ENCODE measurements at places on chromosomes 3 and 15.

GRCh38 chr15:80536231-80536630, 132.0 kb downstream of the ARNT2 start:
- DNase-seq: no peak

DNA sequence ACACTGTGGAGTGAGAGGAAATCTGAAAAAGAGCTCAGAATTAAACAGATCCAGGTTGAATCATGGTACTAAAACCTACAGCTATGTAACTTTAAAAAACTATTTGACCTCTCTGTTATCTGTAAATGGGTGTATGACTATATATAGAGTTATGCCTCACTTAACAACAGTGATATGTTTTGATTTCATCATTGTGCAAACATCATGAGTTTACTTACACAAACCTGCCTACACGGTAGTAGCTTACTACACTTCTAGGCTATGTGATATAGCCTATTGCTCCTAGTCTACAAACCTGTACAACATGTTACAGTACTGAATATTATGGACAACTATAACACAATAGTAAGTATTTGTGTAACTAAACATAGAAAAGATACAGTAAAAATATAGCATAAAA, 191.6 kb upstream of the MEIS2 start:
- DNase-seq: no peak

GRCh38 chr3:20040548-20041196, 426 bp downstream of the KAT2B start:
- no peak for DNase-seq

DNA sequence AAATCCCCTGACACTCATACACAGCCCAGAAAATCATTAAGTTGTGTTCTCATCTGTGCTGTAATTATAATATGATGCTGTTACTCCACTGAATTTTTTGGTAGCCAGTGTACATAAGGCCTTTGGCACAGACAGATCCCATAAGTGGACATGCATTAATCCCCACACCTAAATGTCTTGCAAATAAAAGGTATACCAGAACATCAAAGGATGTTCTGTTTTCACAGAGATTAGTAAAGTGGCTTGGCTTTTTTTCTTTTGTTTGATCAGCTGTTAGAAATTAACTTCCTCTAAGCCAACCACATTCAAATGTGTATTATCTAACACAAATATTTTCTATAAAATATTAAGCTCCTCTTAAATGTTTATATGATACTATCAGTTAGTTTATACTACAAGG, 2.7 kb downstream of the SST start:
- no peak for DNase-seq

DNA sequence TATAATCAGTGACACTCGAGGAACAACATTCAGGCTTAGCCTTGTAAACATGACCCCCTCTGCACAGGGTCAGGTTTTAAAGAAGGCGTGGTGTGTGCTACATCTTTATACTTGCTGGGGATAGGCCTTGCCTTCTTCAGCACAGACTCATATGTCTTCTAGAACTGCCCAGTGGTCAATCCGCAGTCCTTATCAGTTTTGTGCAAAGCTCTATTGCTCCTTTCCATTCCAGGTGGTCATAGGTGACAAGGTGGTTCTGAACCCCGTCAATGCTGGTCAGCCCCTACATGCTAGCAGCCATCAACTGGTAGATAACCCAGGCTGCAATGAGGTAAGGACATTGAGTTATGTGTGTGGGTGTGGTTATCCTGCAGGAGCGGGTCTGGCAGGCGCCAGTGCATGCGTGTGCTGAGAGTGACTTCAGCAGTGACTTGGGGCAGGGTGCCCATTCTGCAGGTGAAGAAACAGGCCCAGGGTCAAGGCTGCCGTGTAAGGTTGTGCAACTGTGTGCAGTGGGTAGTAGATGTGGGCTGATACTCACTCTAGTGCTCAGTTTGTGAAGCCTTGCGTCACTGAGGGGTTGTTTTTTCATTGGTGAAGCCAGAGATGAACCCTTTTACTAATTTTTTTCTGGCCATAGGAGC, 150.9 kb downstream of the ITPR1 start:
- no peak for DNase-seq

GRCh38 chr3:191254098-191254873, 55.2 kb downstream of the OSTN start:
- DNase-seq: no peak

GRCh38 chr3:140467796-140468315, 210.0 kb upstream of the TRIM42 start:
- no peak for DNase-seq

DNA sequence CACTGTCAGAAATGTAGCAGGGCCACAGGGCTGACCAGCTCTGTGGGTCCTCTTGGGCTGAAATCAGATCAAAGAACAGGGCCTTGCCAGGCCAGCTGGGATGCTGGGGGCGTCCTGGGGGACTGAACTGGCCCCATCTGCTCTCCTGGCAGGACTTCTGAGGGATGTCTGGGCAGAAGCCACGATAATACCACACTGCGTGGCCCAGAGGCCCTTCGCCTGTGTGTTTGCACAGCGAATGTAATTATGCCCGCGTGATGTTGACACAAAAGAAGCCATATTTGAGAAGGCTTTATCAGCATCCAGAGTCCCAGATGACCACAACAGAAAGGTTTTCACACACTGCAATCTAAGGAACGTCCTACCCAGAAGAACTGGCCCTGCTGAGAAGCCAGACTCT, 174.0 kb downstream of the RAB11A start:
- no peak for DNase-seq

- no peak for DNase-seq
These were observed 2.3 kb upstream of the CMC1 start for GRCh38 chr3:28239108-28239507.

GRCh38 chr3:399647-400046, 203.1 kb downstream of the CHL1 start:
- no peak for DNase-seq

GRCh38 chr3:143288944-143289343, 169.4 kb downstream of the CHST2 start:
- DNase-seq: no peak

DNA sequence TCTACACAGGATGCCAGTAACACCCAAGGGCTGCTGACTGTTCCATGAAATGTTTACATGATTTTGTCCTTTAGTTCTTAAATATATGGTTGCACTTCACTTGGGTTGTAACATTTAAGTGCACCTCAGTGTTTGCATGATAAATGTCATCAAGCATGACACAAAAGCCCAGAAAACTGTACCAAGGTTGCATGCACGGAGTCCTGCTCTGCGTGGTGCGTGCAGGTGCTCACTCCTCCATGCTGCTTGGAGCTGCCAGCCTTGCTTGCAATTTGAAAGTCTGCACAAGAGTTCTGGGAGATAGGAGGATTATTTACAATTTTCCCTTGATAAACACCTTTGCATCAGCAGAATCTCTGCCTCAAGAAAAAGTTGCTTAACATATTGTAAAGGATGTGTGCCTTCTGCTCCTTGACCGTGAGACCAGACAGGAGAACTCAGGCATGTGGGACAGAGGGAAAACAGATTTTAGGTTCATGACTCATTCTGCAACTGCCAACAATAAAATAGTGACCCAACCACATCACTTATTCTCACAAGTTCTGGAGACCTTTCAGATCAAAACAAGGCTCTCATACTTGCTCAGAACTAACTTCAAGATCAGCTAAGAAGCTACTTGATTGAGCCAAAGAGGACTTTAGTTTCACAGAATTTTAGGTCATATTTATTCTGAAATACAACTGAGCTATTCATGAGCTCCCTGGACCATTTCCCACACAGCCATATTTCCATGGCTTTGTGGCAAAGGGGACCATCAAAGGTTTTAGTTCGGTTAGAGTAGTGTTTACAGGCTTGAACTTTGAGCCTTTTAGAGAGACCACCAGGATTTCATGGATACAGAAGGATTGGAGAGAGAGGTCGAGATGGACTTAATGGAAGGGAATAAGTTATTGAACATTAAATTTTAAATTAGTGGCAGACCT, 128.4 kb upstream of the ZBED2 start:
- no peak for DNase-seq

- no peak for DNase-seq
These were observed 20.2 kb upstream of the CFAP161 start for GRCh38 chr15:81113861-81114291.

GRCh38 chr3:124558991-124559845, 171.0 kb upstream of the UMPS start:
- DNase-seq: no peak

- no peak for DNase-seq
These were observed 16.2 kb downstream of the XIRP1 start for GRCh38 chr3:39176025-39176714.

- DNase-seq: no peak
These were observed 85.4 kb upstream of the TPM1 start for GRCh38 chr15:62957130-62957529.

GRCh38 chr15:40594429-40594836, 384 bp downstream of the KNL1 start:
- no peak for DNase-seq

- DNase-seq: no peak
These were observed 134.2 kb upstream of the NSMCE3 start for GRCh38 chr15:29403772-29404171.

GRCh38 chr3:71039332-71039731, 544.2 kb downstream of the FOXP1 start:
- no peak for DNase-seq

DNA sequence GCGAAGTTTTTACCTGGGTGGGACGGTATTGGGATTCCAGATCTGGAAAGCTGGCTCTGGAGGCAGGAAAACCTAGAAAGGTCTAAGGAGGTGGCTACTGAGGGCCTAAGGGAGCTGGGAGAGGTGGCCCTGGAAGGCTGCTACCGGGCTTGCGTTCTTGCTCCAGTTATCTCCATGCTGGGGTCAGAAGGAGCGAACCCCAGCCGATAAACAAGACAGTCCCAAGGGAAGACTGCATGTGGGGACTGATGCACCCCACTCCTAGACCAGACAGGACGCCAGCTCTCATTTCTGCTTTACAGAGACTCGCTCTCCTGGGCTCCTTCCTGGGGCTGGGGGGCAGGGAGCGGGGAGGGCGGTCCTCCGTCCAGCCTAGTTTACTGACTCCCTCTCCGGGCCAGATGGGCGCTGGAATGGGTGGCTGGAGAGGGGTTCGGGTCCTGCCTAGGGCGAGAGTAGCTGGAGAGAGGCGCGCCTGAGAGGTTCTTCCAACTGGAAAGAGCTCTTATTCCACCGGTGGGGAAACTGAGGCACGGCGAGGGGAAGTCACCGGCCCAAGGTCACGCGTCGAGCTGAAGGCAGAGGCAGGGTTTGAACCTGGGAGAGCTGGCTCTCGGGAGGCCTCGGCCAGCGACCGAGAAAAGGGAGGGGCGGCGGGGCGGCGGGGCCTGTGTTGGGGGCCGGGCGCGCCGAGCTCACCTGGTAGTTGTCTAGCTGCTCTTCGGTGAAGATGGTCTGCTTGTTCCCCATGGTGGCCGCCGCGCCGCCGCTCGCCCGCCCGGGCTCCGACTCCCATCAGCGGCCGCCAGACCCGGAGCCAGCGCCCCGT, 565 bp downstream of the CIB2 start:
- no peak for DNase-seq

GRCh38 chr15:75671730-75672602, 24.3 kb downstream of the SNX33 start:
- no peak for DNase-seq

DNA sequence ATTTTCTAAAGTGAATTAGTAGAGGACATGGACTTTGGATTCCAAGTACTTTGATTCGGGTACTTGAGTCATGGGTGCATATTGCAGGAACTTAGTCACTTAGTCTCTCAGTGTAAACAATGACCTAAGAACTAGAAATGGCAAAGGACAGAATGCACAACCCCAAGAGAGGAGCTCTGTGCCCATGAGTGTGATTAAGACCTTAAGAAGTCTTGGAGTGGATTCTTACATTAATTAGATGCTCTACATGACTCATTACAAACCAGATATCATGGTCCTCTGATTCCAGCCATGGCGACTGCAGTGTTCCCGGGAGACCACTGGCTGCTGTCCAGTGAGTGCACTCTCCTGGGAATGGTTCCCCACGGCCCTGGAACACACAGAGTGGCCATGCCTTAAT, 251.5 kb downstream of the GABRG3 start:
- DNase-seq: no peak

DNA sequence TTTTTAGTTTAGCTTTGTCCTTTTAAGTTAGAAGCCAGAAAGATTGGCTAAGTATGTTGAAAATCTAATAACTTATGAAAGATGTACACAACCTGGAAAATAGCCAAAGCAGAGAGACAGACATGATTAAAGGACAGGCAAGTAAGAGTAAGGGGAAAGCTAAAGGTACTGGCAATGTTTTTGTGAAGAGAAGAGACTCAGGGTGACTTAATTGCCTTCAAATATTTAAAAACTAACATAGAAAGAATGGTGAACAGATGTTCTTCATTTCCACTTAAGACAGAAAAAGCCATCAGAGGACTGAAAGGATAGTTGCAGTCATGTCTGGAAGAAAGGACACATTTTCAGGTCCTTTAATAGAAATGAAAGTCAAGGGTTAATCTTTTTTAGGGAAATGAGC, 68.8 kb downstream of the ZNF385D start:
- no peak for DNase-seq

Data from iPS DF 19.7 (cell line).